ENCODE measurements at places on chromosomes 16 and 17.
A peak's percentile ranks its signal among the peaks of the same experiment; 100 is the strongest.

- no peak for DNase-seq
These were observed 92.3 kb downstream of the METRNL start for GRCh38 chr17:83171661-83172060.

- DNase-seq, result no peak
These were observed 1.7 kb downstream of the MAP3K3 start for GRCh38 chr17:63623786-63624530.

DNA sequence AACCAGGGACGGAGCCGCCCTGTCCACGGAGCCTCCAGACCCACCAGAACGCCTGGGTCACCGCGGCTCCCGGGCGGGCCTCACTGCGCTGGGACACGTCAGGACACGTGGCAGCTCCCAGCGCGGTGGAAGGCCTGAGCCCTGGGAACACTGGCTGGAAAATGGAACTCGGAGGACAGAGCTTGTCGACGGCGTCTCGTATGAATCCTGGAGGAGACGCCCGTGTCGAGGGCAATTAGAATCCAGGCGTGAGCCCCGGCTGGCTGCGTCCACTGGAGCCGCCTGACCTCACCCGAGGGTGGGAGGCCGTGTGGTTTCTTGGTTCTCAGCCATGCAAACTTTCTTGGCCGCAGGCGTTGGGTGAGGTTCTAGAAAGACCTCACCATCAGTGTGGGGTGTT lies 173.9 kb downstream of the LAT start:
- DNase-seq, result no peak

- no peak for DNase-seq
These were observed 3.9 kb downstream of the CARMIL2 start for GRCh38 chr16:67648764-67649407.

GRCh38 chr16:56964243-56965148 lies 2.7 kb downstream of the CETP start:
- peak; percentile 68 for DNase-seq

GRCh38 chr17:66496306-66496705 lies 193.9 kb downstream of the PRKCA start:
- DNase-seq, result no peak

- DNase-seq, result no peak
These were observed 30.4 kb upstream of the FOXK2 start for GRCh38 chr17:82489117-82489516.

DNA sequence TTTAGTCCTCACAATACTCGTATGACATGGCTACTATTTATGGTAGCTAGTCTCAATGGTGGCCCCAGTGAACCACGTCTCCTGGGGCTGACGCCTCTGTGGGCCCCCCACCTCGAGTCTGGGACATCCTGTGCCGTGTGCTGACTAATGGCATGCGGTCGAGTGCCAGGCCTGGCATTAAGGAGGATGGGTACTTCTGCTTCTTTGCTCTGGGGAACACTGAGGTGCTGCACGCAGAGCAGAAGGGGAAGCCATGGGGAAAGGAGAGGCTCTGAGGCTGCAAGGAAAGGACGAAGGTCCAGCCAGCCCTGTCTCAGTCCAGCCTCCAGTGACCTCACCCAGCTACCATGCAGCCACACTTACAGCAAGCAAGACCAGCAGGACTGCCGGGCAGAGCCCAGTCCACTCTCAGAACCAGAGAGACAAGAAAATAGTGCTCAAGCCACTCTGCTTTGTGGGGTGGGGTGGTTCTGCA lies 5.7 kb upstream of the MPRIP start:
- DNase-seq, result no peak

DNA sequence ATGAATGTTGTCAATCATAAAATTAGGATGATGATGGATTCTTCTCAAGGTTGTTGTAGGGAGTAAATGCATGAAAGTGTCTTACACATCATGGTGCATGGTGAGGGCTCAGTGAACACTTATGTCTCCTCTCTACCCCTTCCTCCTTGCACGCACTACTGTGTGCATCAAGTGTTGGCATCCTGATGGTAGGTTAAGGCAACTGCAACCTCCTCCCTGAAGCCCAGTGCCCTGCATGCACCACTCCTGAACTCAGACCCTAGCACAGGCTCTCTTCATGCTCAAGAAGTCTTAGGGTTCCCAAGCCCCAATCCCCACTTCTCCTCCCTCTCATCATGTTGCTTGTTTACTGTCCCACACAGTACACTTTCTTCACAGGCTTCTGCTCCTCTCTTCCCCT lies 105.8 kb upstream of the DNAH9 start:
- no peak for DNase-seq

DNA sequence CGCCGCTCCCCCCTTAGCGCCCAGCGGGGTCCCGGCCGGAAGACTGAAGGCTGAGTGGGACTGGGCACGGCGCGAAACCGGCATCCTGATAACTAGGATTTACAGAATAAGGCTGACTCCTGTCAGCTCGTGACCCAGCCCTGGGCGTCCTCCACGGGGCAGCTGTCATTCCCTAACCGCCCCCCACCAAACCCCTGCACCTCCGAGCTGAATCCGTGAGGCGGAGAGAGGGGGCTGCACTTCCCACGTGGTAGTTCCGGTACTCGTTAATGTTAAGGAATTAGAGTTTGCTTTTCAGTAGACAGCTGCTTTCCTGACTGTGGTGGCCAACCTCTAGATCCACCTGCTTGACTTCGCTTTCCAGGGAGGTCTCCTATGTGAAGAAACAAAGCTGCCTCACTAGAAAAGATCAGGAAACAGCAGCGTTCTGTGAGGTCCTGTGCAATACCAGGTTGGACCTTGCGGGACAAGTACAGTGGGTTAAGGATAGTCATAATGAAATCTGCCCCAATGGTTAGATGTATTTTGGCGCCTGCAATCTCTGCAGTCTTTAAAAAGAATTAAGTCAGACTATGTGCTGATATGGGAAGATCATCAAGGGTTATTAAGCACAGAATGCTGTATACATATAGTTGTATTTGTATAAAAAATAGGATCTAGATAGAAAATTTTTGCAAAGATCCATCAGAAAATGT lies 1.1 kb upstream of the WBP2 start:
- no peak for DNase-seq

- no peak for DNase-seq
These were observed 176.2 kb upstream of the FOXF1 start for GRCh38 chr16:86334079-86334635.

GRCh38 chr17:81092518-81093095 lies 57.7 kb downstream of the BAIAP2 start:
- no peak for DNase-seq

DNA sequence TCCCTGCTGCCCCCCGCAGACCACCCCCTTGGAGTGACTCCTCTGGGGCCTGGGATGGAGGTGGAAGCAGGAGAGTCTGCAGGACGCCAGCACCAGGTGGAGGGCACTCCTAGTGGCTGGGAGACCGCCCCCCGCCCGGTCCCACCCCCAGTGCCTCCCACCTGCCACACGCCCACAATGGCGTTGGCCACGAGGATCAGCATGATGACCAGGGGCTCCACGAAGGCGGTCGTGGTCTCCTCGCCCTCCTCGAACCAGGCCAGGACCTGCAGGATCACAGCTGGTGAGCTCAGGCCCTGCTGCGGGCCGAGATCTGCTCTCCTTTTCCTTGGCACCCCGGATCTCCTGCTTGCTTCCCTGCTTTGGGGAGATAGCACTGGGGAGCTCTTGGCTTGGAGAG lies 12.8 kb downstream of the ATP2A3 start:
- no peak for DNase-seq

DNA sequence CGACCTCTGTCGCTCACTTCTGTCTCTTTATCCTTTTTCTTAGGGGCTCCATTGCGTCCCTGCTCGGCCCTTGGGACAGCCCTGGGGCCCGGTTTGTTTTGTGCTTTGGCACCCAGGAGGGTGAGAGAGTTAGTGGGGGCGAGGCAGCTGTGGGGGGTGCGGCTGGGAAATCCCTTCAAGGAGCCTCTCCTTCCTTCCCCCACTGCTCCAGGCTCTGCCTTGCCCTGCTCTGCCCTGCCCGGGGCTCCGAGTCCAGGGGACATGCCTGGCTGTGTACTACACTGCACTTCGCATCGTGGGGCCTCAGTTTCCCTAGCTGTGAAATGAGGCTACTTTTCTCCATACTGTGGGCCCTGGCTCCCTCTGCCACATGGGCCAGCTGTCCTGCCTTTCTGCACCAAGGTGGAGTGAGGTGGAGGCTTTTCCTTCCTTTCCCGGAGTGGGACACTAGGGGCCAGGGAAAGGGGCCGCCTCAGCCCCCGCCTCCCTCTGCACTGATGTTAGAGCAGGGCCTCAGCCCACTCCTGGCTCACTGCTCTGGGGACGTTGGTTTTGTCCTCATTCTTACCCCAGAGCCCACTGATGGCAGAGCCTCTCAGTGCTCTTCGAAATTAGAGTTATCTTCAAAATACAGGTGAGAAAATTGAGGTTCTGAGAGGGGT lies 980 bp downstream of the LLGL1 start:
- DNase-seq, result no peak

DNA sequence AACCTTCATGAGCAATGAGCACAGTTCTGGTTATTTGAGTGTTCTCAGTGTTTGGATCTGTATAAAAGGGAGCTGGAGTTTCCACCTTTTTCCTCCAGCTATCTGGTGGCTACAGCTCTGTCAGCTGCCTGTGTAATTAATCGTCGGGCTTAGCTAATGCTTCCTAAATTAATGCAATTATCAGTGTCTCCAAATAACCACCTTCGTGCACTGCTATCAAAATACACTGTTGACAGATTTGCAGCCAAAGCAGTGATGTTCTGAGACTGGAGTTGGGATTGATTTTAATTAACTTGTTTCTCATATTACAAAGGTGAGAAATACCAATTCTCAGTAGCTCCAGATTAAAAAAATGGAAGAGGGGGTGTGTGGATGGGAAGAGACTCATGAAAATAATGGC lies 325.8 kb downstream of the CBLN1 start:
- DNase-seq, result no peak

- no peak for DNase-seq
These were observed 1.0 kb downstream of the MAP2K4 start for GRCh38 chr17:12021623-12022140.

DNA sequence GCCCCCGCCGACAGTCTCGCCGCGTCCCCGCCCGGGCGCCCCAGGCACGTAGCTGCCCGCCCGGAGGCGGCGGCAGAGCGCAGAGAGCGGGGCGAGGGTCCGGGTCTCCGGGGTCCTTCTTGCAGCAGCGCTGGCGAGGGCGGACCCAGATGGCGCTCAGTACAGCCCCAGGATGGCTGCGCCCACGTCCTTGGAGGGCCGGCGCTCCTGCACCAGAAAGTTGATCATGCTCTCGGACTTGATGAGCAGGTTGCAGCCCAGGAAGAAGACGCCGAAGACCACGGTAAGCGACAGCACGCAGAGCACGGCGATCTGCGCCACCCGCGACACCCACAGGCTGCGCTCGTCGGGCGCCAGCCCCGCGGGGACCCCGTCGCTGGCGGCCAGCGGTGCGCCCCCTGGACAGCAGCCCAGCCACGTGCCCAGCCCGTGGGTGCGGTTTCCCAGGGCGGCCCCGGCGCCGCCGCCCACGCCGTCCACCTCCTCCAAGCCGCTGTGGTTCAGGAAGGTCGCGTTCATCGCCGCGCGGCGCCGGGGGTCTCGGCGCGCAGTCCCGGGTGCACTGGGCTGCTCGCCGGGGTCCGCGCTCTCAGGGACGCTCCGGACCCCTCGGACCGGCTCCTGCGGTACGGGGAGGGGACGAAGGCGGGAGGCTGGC lies 435 bp downstream of the RPRML start:
- no peak for DNase-seq

DNA sequence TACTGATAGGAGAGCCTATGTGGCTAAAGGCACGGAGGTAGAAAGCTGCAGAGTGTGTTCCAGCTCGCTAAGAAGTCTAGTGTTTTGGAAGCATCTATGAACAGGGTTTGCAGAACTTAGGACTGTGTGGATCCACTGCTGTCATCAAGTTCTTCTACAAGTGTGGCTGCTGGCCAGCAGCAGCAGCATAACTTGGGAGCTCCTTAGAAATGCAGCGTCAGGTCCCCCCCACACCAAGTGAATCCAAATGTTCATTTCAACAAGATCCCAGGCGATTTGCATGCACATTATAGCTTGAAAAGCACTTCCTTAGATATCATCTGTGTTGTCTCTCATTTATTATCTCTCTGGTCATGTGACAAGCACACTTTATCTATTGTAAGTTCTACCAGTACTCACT lies 131.9 kb upstream of the SHISA6 start:
- no peak for DNase-seq

- no peak for DNase-seq
These were observed 21.2 kb downstream of the PITPNA start for GRCh38 chr17:1541367-1541904.

GRCh38 chr17:66308856-66309255 lies 6.4 kb downstream of the PRKCA start:
- DNase-seq, result no peak

DNA sequence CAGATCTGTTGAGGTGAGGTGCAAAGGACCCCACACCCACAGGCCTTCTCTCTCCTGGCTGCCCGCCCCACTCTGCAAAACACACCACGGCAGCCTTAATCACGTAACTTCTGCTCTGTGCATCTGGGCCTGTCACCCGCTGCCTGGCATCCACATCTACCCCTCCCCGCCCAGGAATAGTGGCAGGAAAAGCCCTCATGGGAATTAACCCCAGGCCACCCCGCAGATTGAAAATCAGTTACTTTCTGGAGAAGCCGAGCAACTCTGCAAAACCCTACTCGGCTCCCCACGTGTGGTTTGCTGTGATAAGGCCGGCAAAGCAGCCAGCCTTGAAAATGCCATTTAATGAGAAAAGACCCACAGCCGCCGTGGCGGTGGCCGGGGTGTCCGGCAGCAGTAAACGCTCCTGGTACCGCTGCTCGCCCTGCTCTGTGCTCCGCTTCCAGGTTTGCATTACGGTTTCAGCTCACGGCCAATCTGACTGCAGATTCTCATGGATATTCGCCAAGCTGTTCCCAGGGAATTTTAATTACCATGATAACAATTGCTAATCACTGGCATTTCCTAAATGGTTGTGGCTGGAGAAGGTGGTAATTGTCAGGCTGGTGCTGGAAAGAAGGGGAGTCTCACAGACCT lies 78.0 kb upstream of the DOC2B start:
- DNase-seq, result no peak

GRCh38 chr16:1543085-1543896 lies 9.8 kb downstream of the TMEM204 start:
- peak; percentile 53 for DNase-seq

DNA sequence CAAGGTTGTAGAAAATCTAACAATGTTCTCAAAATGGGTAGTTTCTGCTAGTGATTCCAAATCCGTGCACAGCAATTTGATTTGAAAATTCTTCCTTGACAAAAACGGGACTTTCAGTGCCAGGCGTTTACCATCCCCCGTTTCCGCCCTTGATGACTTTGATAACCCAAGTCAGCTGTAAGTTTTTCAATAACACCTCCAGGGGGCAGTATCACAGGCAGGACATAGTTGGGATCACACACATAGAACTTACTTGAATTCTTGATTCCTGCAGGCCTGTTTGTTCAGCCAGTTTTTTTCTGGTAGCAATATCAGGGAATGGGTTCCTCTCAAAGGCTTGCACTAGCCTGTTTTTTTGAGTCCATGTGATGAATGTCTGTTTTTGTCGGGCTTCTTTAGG lies 5.6 kb downstream of the DUXB start:
- DNase-seq, result no peak

GRCh38 chr16:30340621-30341020 lies 14.5 kb downstream of the CD2BP2 start:
- no peak for DNase-seq

GRCh38 chr17:55490376-55490775 lies 20.9 kb downstream of the SMIM36 start:
- no peak for DNase-seq

GRCh38 chr17:57677858-57678257 lies 67.2 kb downstream of the CCDC182 start:
- DNase-seq, result no peak

GRCh38 chr17:8118769-8119580 lies 661 bp upstream of the ALOXE3 start:
- DNase-seq, result no peak

GRCh38 chr16:64182985-64183384 lies 938.9 kb downstream of the CDH11 start:
- no peak for DNase-seq
